Omental fat pad (tissue), 4 donors: ENCODE measurements at places on chromosomes 6 and 20. TPM values are rescaled to one million over a fixed set of nuclear protein-coding genes. Genes with fewer than 3 reads are reported as not detected.

DNA sequence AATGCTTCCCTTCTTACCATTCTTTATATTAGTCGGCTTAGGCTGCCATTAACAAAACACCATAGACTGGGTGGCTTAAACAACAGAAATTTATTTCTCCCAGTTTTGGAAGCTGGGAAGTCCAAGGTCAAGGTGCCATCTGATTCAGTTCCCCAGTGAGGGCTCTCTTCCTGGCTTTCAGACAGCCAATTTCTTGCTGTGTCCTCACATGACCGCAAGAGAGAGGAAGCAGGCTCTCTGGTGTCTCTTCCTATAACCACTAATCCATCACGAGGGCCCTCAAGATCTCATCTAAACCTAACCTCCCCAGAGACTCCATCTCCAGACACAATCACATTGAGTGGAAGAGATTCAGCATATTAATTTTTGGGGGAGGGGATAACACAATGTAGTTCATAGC, 193.0 kb upstream of the SGK1 start:
- no peak for DNase-seq

B3GALT4 gene
- 8.5 TPM for total RNA-seq

PRDM13 gene
- not detected for total RNA-seq

GRCh38 chr20:37095108-37095598, 644 bp downstream of the RBL1 start:
- no peak for DNase-seq

- DNase-seq = no peak
These were observed 143.0 kb downstream of the GMDS start for GRCh38 chr6:2102316-2102883.

GRCh38 chr6:37714836-37715420, 17.2 kb upstream of the MDGA1 start:
- DNase-seq = no peak

BPIFA1 gene
- not detected for total RNA-seq

DNA sequence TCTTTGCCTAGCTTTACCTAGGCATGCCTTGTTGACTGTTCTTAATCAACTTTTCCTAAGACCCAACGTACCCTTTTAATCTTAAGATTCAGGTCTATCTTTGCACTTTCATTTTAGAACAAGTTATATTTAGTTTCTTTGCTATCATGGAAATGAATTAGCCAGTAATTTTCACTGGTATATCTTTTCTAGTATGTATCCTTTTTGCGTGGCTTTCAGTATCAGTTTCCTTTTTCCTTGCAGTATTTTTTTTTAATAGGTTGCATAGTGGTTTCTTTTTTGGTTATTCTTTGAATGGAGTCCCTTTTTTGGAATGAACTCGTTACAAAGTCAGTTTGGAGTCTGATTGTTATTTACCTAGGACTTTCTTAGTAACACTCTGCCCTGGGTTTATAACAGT, 7.3 kb downstream of the ANKEF1 start:
- DNase-seq = no peak
